ENCODE measurements at places on chromosomes 13 and 19.

GRCh38 chr13:111171629-111172028 is 56.5 kb downstream of the ARHGEF7 start:
- no peak for DNase-seq

DNA sequence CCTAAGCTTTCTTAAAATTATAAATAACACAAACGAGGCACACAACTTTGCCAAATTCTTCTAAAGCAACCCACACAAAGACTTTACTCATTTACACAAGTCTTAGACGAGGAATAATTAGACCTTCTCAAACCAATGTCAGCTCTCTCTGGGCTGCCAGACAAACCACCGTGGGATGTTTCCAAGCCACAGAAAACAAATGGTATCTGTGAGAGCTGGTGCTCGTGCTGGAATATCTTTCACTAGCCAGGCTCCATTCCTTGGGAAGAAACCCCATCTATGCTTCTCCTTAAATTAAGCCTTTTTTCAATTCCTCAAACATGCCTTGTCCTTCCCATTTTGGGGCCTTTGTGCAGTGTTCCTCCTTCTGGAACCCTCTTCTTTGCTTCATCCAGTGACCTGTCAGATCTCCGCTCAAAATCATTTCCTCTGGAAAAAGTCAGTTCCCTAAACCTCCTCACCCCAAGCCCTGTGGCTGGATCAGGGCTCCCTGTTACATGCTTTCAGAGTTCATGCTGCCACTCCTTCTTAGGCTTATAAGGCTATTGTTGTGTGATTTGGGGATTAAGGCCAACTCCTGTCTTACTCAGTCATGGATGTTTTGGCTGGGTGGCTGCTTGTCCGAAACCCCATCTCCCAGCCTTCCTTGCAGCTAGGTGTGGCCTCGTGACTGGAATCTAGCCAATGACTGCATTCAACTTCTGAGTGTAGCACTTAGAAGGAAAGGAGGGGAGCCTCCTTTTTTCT is 64.2 kb upstream of the GTF2F2 start:
- peak; percentile 44 for DNase-seq

DNA sequence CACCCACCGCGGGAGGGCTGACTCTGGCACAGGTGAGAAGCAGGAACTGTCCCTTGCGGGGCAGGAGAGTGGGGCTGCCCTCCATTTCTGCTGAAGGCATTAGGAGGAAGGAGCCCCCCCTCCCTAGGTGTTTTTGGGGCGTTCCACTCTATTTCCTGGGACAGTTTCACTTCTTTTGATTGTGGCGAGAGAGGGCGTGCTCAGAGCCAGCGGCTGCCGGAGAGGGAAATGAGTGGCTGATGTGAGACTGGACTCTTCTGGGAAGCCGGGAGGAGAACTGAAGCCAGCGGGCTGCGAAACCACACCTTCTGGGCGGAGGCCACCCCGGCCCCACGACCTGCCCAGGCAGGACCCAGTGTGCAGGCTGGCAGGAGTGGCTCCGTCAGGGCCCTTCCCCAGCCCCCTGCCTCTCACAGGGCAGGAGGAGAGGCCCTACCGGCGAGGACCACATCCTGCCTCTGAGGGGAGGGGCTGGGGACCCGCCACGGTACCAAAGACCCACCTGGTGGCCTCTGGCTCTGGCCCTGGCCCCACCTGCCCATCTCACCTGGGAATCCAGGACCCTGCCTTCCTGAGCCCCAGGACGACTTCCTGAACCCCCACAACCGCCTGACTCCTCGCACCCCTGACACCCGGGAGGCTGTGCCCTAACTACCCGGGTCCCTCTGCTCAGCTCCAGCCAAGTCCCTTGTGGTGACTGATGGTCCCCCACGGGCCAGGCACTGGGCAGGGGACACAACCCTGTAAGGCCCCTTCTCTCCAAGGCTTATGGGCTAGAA is 25.9 kb downstream of the MPND start:
- peak; percentile 69 for DNase-seq

DNA sequence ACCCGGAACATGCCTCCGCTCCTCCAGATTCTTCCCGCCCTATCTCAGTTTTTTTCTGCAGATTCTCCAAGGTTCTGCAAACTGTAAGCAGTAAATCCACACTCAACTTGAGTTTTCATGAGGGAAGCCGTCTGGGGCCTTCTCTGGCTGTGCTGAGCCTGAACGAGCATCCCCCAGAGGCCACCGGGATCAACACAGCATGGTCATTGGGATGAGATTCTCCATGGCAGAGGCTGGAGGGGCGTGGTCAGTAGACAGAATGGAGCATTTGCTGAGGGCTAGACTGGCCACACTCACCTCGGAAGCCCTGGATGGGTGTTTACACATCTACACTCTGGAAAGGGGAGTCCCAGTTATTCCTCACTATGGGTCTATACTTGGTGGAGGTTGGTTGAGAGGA is 2.3 kb upstream of the LILRA4 start:
- DNase-seq, result no peak

GRCh38 chr19:35430409-35431144 is 17.5 kb upstream of the FFAR2 start:
- DNase-seq, result peak; percentile 79

DNA sequence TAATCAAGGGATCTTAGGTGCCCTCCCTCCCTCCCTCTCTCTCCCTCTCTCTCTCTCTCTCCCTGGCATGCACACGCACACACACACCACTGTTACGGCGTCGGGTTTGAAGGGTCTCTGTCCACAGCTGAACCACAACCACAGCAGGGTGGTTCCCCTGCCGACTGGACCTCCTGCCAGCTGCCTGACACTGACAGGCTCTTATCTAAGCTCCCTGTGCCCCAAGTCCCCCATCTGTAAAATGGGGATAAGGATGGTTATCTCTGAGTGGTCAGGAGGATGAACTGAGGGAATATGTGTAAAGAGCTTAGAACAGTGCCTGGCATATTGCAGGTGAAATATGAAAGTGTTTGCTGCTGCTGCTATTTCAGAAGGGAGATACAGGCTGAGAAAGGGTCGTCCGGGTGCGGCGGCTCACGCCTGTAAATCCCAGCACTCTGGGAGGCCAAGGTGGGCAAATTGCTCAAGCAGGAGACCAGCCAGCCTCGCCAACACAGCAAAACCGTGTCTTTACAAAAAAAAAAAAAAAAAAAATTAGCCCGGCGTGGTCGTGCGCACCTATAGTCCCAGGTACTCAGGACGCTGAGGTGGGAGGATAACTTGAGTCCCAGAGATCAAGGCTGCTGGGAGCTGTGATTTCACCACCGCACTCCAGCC is 852 bp upstream of the SHISA7 start:
- DNase-seq, result no peak

DNA sequence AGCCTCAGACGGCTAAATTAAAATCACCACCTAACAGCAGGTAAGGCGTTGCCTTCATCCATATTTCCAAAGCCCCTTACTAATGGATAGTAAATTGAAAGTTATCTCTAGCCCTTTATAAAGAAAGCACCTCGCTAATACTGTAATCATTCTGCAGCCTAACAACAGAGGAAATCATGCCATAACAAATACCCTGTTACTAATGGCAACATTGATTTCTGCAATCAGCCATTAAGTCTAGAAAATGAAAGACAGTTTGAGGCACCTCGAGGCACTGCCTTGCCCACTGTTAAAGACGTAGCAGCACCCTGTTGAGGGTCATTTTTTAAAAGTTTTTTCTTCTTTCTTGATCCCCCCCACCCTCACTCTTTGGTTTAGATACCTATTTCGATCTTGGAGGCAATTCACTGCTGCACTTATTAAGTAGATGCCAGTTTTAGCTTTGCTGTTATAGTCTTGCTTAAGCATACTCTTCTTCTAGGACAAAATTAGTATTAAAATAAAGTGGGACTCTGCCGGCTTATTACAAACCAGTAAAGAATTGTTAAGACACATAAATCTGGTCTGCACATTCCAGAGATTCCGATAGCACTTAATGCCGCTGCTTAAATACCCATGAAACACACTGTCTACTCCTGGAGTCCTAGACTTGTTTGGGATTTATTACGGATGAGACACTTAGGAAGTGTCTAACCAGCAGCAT is 74.8 kb downstream of the ZNF536 start:
- no peak for DNase-seq

DNA sequence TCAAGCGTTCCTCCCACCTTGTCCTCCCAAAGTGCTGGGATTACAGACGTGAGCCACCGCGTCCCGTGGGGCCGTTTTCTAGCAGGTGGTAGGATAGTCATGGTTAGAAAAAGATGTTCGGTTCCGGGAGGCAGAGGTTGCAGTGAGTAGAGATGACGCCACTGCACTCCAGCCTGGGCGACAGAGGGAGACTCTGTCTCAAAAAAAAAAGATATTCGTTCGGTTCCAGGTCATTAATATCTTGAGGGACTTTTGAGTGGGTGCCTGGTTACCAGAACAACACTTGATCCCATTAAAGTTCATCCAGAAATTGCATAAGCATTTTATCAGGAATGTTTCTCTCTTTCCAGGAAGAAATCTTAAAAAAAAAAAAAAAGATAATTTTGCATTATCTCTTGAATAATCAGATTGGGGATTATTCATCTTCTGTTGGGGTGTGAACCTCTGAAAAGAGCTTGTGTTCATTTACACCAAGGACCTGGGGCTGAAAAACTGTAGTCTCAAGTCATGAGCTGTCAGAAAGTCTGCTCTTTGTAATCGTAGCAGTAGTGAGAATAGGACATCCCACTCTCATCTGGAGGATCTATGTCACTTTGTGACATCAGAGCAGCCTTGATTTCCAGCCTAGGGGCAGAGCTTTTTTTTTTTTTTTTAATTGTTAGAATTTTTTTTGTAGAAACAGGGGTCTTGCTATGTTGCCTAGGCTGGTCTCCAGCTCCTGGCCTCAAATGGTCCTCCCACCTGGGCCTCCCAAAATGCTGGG is 1.0 kb upstream of the ETHE1 start:
- DNase-seq, result no peak

DNA sequence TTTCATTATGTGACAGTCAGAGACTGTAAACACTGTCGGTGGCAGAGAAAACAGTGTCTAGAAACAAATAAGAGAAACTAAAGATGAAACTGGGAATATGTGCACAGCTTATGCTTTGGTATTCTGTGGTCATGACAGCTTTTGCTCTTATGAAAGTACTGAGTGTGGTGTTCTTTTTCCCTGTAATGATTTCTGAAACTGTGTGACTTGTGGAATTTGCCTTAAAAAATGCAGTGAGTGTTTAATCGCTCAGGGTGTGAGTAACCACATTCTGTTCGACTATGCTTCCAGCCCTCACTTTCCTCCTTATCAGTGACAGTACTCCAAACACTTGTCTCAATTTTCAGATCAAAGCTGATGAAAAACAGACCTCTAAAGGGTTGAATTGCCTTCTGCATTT is 66.9 kb upstream of the DIAPH3 start:
- DNase-seq, result no peak

GRCh38 chr13:104641309-104641708 is 1575.1 kb upstream of the SLC10A2 start:
- DNase-seq, result no peak

DNA sequence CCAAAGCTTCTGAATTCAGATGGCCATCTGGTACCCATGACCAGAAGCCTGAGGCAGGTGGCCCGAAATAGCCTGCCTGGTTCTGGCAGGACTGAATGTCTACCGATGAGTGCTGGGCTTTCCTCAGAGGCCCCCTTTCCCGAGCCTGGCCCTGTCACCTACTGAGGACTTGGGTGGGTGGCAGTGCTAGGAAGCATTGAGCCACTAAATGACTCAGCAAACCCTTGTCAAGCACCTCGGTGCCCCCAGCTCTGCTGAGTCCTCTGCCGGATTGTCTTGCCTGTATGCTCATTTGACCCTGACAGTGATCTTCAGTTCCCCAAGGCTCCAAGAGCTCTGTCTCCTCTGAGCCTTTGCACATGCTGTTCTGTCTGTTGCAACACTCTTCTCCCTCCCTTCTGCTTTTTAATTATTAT is 17.9 kb downstream of the PPP1R37 start:
- peak; percentile 21 for DNase-seq

DNA sequence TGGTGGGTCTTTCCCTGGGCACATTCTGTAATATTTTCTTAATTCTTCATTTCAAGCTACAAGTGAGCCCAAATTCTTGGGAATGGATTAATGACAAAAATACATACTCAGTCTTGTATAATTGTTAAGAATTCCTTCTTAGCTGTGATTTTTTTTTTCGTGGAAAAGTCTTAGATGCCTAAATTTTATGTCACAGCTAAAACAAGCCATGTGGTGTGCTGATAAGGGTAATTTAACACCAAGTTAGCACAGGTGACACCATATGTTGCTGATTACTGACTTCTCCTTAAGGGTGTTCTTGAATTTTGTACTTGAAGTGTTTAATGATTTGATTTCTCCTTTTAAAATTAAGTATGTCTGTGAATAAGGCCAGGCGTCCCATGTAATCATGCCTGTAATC is 29.3 kb downstream of the WDFY2 start:
- no peak for DNase-seq

- no peak for DNase-seq
These were observed 11.8 kb upstream of the TLE5 start for GRCh38 chr19:3073931-3074595.

DNA sequence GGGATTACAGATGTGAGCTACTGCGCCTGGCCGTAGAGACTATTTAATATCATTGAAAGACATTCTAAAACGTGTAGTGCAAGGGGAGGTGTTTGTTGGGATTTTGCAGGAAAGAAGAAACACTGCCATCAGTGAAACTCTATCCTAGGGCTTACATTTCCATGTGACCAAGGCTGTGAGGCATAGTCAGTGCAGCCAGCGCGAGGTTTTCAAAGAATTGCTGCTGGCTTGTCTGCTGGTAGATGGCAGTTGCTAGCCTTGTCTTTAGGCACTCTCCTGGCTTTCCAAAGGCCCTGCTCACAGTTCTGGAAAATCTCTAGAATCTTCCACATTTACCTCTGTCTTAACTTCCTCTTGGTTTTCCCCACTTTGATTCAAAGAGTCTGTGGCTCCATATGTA is 77.5 kb downstream of the GPC6 start:
- no peak for DNase-seq

- no peak for DNase-seq
These were observed 22.0 kb downstream of the MBNL2 start for GRCh38 chr13:97243915-97244781.

GRCh38 chr19:37999309-38000213 is 92.6 kb downstream of the SIPA1L3 start:
- no peak for DNase-seq
